ENCODE measurements at places on chromosomes 13 and 19.

GRCh38 chr13:29709407-29710069 lies 114.0 kb upstream of the SLC7A1 start:
- DNase-seq: no peak

DNA sequence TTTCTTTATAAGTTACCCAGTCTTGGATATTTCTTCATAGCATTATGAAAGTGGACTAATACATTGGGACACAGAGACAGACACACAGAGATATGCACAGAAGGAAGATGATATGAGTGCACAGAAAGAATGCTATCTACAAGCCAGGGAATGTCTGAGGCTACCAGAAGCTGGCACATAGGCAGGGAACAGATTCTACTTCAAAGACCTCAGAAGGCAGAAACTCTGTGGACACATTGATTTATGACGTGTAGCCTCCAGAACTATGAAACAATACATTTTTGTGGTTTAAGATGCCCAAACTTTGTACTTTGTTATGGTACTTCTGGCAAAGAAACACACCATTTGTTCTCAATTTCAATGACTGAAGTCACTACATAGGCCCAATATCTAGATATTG lies 556.7 kb downstream of the PCDH9 start:
- no peak for DNase-seq

- DNase-seq: no peak
Observed at GRCh38 chr19:7215176-7215575, 79.0 kb downstream of the INSR start.

DNA sequence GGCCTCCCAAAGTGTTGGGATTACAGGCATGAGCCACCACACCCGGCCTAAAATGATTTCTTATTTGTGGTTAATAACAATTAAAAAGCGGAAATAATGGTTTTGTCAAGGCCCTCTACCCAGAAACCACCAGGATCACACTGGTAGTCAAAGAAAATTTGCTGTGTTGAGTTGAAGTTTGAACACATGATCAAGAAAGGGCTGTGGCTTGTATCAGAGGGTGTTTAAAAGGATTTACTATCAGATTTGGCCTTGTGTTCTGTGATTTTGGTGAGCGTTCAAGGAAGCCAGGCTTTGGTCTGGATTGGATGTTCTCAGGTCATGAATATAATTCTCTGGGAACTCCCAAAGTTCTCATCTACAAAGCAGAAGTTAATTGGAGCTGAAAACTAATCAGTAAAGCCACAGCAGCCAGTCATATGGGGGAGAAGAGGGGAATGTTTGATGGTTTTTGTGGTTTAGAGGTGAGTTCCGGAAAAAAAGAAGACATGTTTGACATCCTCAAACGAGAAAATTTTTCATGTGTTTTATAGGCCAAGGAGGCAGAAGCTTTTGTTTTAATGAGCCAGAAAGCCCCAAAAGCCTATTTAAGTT lies 10.6 kb upstream of the ZNF556 start:
- no peak for DNase-seq

GRCh38 chr19:33461256-33462111 lies 60.1 kb downstream of the PEPD start:
- no peak for DNase-seq

- no peak for DNase-seq
Observed at GRCh38 chr19:2250766-2251105, 1.6 kb downstream of the AMH start.

DNA sequence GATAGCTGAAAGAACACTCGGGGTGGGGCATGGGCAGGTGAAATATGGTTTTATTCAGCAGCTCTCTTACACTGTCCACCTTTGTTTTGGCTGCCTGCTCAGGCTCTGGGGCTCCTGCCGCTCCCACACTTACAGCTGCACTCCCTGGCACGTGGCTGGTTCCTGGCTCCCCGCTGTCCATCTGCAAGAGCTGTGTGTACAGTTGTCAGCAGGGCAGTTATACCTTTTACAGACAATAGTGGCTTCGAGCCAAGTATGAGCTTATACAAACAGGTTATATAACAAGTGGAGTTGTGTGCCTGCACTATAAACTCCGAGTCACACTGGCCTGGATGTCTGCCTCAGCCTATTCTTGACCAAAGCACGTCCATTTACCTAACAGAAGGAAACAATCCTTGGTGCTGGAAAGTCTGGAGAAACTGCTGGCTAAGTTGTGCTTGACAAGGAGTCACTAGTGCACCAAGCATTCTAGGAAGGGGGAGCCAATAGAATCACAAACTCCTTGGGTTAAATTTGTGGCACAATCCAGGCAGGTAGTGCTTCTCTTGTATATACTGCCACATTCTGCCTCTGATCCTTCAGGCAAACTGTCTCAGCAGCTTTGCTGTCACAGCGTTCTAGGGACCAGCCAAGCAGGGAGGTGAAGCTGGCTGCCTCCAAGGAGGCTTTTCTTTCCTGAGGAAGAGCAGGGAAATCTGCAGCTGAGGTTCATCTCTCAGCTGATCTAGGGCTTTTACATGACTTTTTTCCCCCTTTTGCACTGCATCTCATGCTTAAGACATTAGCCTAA lies 68.2 kb downstream of the NHLRC3 start:
- peak; percentile 58 for DNase-seq

GRCh38 chr13:40221460-40222201 lies 444.8 kb downstream of the FOXO1 start:
- no peak for DNase-seq

DNA sequence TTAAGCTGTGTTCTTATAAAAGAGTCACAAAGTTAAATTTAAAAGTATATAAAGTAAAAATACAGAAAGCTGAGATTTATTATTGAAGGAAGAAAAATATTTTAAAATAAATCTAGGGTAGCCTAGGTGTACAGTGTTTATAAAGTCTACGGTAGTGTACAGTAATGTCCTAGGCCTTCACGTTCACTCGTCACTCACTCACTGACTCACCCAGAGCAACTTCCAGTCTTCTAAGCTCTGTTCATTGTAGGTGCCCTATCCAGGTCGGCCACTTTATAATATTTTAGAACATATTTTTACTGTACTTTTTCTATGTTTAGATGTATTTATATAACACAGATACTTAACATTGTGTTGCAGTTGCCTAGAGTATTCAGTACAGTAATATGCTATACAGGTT lies 47.4 kb downstream of the NDFIP2 start:
- no peak for DNase-seq

DNA sequence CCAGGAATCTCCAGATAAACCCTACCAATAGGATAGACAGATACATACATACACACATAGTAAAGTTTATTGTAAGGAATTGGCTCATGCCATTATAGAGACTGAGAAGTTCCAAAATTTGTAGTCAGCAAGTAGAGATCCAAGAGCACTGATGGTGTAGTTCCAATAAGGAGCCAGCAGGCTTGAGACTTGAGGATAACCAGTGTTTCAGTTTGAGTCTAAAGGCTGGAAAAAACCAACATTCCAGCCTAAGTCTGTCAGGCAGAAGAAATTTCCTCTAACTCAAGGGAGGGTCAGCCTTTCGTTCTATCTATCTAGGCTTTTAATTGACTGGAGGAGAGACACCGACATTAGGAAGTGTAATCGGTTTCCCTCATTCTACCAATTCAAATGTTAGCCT lies 110.2 kb upstream of the TSHZ3 start:
- DNase-seq: no peak
